HepG2 (cell line): ENCODE measurements at places on chromosomes 6 and 20. TPM values are rescaled to one million over a fixed set of nuclear protein-coding genes. Genes with fewer than 3 reads are reported as not detected.

DNA sequence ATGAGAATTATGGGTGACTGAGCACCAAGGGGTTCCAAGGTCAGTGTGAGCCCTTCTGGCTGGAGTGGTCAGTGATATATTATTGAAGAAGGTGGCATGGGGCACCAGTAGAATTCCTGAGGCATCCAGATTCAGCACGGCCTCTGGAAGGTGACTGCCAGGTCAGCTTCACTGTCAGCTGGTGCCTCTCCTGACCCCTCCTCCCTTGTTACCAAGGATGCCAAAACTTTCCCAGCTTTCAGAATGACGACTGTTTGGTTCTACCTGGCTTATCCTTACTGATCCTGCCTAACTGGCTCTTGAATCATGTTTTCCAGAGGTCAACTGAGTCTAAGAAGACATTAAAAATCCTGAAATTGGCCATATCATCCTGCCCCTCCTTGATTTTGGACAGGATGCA lies 189.2 kb upstream of the AGPAT4 start:
- DNase-seq: no peak

GRCh38 chr6:168992446-168993144 lies 261.1 kb downstream of the THBS2 start:
- DNase-seq: no peak

DNA sequence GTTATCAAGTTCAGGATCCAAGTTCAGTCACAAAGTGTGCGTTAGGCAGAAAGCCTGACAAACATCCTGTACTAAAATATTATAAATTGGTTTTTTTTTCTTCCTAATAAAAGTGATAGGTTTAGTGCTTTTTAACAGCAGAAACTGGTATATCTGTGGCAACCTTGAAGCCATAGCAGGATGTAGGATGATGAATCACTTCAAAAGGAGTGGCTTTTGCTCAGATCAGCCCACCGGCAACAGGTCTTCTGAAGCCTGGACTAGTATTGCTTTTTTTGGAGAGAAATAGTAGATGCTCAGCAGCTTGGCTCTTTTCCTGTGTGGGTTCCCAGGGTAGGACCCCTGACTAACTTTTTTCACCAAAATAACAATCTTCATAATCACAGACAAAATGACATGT lies 190.8 kb downstream of the EPM2A start:
- no peak for DNase-seq

GRCh38 chr20:37308086-37309050 lies 18.9 kb downstream of the MANBAL start:
- no peak for DNase-seq

- no peak for DNase-seq
Observed at GRCh38 chr20:59019217-59019616, at the start of gene TUBB1. TSS of gene TUBB1 (plus strand) at chr20:59019429. CDS start at chr20:59019523, 94 bp downstream.

CRYBG1 gene
- 21.9 and 37.3 TPM in 2 replicates for total RNA-seq

HCRTR2 gene
- total RNA-seq: not detected in 2 replicates

USP49 gene
- 2.9 TPM in 2 replicates for total RNA-seq

PEX3 gene
- 40.8 and 50.5 TPM in 2 replicates for total RNA-seq

AARS2 gene
- total RNA-seq: 13.7 and 24.1 TPM in 2 replicates
